Fibroblast of lung (primary cell): ENCODE measurements at places on chromosomes 11 and 22. TPM values are rescaled to one million over a fixed set of nuclear protein-coding genes. Genes with fewer than 3 reads are reported as not detected.

The SYNGR1 gene
- 7.7 and 13.0 TPM in 2 replicates for total RNA-seq

The YPEL4 gene
- 1.5 and 2.3 TPM in 2 replicates for total RNA-seq

The CARS1 gene
- total RNA-seq = 102 and 149 TPM in 2 replicates

The INS gene
- not detected in 2 replicates for total RNA-seq

The KRTAP5-10 gene
- not detected in 2 replicates for total RNA-seq

The NNMT gene
- 639 and 883 TPM in 2 replicates for total RNA-seq

The C1QTNF4 gene
- under 0.01 TPM in 2 replicates for total RNA-seq

The TSPAN32 gene
- 0.17 and 0.26 TPM in 2 replicates for total RNA-seq

The PNPLA3 gene
- 3.6 and 12.6 TPM in 2 replicates for total RNA-seq
